ENCODE measurements at places on chromosomes 6 and 20. TPM values are rescaled to one million over a fixed set of nuclear protein-coding genes. Genes with fewer than 3 reads are reported as not detected.

The SASH1 gene
- total RNA-seq: 7.2 TPM

The OLIG3 gene
- total RNA-seq: not detected

The TMEM244 gene
- total RNA-seq: not detected

The ANKEF1 gene
- total RNA-seq: 13.7 TPM
